ENCODE measurements at places on chromosomes 7 and 10. TPM values are rescaled to one million over a fixed set of nuclear protein-coding genes. Genes with fewer than 3 reads are reported as not detected.

The COL13A1 gene
- total RNA-seq: not detected

The ABCB1 gene
- total RNA-seq: 2.5 TPM

The ATRNL1 gene
- total RNA-seq: 0.22 TPM

The URGCP gene
- 25.1 TPM for total RNA-seq

The TBL2 gene
- total RNA-seq: 35.5 TPM

The FRMD4A gene
- not detected for total RNA-seq

The HILPDA gene
- 10.4 TPM for total RNA-seq

The ANKRD1 gene
- not detected for total RNA-seq

The GPR85 gene
- total RNA-seq: not detected

The SH2D4B gene
- 0.17 TPM for total RNA-seq

The RBM48 gene
- total RNA-seq: 19.7 TPM

The TMEM229A gene
- not detected for total RNA-seq

The HGF gene
- total RNA-seq: 0.54 TPM

The PITX3 gene
- total RNA-seq: not detected

The GRM8 gene
- not detected for total RNA-seq

The DGKI gene
- 3.4 TPM for total RNA-seq

The SFTPA1 gene
- total RNA-seq: not detected

The CTTNBP2 gene
- not detected for total RNA-seq

The SPDYE1 gene
- total RNA-seq: 0.12 TPM

The ANKRD22 gene
- total RNA-seq: 0.42 TPM

The SEMA3D gene
- not detected for total RNA-seq

The FRG2B gene
- not detected for total RNA-seq

The GSTO2 gene
- total RNA-seq: 1.2 TPM

All from T-helper 1 cell treated with Interleukin-12 subunit alpha and Interleukin-12 subunit beta and Interleukin-4 antibody, amounts not matched to agents 30 ng/mL and 1 ng/mL, for 36 hours (primary cell).